ENCODE measurements at places on chromosomes 7 and 10.

DNA sequence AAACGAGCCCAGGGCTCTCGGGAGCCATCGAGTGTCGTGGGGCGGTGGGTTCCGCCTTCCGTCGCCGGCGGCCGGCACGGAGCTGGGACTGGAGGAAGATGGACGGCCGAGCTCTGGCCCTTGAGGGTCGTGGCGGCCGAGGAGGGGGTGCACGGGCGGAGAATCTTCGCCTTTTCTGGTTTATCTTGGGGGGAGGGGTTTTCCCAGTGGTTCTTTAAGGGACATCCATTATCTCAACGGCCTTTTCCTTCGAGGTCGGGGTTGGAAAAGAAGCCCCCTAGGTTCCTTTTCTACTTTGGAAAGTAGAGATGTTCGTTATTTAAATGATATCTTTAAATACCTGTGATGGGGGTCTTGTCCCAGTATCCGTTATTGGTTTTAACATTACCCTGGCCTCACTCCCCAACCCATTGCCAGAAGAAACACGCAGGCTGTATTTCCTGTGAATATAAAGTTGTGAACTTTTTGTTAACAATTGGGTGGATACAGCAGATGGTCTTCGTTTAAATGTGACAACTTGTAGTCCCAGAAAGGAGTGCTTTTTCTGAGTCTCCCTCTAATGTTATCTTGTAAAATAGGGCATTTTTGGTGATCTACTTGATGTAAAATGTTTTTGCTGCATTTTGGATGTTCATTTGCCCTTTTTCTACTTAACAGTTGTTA, 765 bp downstream of the CCAR1 start:
- DNase-seq = no peak

DNA sequence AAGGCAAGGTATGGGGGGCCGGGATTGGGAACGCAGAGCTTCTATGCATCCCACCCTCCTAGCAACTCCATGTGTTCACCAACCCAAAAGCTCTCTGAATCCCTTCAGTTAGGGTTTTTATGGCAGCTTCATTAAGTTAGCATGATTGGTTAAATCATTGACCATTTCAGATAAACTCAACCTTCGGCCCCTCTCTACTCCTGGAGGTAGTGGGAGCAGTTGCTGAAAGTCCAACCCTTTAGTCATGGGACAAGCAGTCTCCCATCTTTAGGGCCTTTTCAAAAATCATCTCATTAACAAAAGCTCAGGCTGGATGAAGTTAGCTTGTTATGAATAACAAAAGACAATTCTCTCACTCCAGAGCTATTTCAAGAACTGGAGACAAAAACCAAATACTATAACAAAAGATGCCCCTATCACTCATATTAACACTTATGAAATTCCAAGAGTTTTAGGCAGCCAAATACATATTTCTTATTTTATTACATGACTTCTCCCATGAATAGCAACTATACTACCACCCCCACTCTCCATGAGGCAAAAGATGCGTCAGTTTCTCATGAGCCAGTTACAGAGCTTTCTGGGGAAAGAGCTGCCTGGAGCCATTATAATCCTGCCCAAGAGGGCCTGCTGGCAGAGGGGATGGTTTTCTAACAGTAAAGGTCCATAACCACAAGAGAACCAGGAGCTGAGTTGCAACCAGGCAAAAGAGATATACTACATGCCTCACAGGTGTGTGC, 44.6 kb downstream of the SLC16A12 start:
- DNase-seq = no peak

GRCh38 chr10:12349629-12350166, 351 bp downstream of the CAMK1D start:
- DNase-seq = no peak

DNA sequence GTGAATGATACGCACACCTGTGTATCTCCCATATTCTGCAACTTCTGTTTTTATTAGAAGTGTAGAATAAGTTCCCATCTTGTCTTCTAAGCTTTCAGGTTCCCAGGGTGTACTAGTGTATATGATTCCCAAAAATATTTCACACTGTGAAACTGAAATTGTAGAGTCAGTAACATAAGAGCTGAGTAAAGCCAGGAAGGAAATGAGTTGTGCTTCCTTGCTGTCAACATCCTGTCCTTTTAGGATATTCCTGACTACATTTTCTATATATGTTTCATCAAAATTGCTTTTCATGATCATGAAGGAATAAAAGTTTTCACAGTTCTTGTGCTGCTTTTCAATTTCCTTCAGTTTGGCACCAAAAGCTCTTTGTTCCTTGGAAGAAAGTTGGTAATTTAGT, 15.2 kb downstream of the SAMD9L start:
- DNase-seq = no peak

- DNase-seq = no peak
These were observed 156.0 kb downstream of the EGFR start for GRCh38 chr7:55174856-55175255.

DNA sequence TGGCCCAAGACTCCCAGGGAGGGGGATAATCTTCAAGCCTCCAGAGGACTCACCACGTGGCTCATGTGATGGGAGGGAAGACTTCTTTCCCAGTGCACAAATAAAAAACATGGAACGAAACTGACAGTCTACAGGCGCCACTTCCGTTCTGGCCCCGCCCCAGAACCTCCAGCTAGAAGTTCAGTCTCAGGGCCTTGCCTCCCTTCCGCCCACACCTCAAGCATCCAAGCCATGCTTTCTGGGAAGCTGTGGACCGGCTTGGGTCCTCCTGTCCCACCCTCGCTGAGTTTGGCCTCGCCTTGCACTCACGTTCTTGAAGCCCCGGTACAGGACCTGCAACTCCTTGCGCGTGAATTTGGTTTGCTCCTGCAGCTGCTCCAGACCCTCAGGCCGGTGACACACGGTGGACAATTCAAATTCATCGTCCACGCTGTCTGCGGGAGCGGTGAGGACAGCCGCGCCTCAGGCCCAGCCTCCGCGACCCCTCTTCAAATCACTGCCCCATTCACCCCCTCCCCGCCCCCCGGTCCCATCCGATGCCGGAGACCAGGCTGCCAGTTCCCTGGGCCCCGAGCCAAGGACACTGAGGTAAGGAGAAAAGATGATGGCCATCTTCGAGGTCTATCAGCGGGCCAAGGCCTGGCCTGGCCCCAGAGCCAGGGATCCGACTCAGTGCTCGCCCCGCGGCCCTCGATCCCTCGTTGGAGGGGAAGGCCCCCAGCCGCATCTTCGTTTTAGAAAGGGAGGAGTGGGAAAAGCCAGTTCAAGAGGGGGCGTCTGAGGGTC, 10.7 kb upstream of the OGA start:
- DNase-seq = no peak

GRCh38 chr10:43390759-43391158, 18.2 kb downstream of the HNRNPF start:
- DNase-seq = no peak

All from fibroblast of the conjunctiva (primary cell).